Thymus (tissue), 14 donors: ENCODE measurements at places on chromosomes 3 and 15.

GRCh38 chr3:20648294-20648693, 462.3 kb upstream of the SGO1 start:
- no peak for DNase-seq

GRCh38 chr3:111616417-111617105, 21.4 kb upstream of the ZBED2 start:
- DNase-seq: no peak

GRCh38 chr15:47794252-47794914, 77.1 kb downstream of the SEMA6D start:
- no peak for DNase-seq

DNA sequence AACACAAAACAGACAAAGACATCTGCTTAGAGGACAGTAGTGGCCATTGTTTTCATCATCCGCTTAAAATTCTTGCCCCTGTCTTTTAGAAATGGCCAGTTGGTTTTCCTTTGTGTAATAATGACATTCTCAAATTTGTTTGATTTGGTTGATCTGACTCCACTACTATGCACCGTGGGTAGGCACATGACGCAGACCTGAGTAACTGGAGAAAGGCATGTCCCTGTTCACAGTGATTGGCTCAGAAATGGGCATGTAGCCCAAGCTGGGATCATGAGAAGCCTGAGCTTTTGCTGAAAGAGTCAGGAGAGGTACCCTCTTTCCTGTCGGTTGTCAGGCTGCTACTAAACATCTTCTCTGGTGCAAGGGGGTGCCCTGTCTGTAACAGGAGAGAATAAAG, 36.6 kb upstream of the MAGI1 start:
- DNase-seq: no peak

DNA sequence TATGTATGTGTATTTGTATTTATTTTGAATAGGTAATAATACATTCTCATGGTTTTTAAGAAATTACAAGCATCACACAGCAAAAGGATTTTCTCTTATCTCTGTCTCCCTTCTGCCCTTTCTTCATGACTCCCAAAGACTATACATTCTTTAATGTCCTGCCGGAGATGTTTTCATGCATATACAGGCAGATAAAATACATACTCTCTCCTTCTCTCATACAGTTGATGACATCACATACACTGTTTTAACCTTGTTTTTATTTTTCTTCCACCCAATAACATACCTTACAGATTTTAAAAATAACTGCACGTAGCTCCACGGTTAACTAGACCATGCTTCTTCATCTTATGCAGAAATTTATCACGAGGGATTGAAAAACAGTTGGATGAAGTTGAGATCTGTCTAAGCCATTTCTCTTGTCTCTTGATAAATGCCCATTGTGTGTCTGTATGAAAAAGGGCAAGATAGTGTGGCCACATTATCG, 249.8 kb downstream of the EDEM1 start:
- no peak for DNase-seq

GRCh38 chr3:188749830-188750229, 421.9 kb upstream of the TPRG1 start:
- DNase-seq: no peak

- no peak for DNase-seq
These were observed 110.5 kb downstream of the SAMMSON start for GRCh38 chr3:70110066-70110465.

- DNase-seq: no peak
These were observed 5.6 kb upstream of the MFGE8 start for GRCh38 chr15:88918738-88919137.

DNA sequence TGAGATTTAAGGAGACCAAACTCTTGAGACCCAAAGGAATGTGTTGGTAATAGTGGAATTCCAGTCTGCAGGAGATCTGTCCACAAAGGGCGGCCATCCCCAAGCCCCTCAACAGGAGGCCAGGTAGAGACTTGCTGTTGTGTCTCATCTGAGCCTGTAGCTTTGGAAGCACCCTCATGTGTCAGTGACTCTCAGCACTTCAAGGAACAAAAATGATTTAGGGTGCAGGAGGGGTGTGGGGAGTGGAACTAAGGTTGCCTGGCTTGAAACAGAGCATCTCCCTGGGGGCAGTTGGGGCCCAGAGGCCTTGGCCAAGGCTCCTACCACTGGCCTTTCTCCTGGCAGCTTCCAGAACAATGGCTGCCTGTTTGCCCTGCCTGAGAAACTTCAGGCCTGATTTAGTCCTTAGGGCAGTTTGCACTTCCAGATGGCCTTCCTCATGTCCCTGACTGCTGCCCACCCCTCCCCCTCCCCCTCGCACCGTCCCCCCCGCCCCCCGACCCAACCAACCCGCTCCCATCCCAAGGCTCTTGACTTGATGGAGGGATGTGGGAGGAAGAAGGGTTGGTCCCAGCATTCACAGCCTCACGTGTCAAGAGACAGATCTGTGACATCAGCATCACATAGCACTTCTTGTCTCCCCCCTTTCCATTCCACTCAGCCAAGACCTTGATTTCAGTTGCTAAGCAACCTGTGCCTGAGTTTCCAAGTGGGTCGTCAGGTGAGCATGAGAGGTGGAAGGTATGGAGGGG, 77.1 kb downstream of the CORO2B start:
- no peak for DNase-seq

GRCh38 chr15:81469154-81469553, 95.1 kb upstream of the TMC3 start:
- no peak for DNase-seq

GRCh38 chr15:91609231-91609630, 244.3 kb upstream of the SLCO3A1 start:
- no peak for DNase-seq

DNA sequence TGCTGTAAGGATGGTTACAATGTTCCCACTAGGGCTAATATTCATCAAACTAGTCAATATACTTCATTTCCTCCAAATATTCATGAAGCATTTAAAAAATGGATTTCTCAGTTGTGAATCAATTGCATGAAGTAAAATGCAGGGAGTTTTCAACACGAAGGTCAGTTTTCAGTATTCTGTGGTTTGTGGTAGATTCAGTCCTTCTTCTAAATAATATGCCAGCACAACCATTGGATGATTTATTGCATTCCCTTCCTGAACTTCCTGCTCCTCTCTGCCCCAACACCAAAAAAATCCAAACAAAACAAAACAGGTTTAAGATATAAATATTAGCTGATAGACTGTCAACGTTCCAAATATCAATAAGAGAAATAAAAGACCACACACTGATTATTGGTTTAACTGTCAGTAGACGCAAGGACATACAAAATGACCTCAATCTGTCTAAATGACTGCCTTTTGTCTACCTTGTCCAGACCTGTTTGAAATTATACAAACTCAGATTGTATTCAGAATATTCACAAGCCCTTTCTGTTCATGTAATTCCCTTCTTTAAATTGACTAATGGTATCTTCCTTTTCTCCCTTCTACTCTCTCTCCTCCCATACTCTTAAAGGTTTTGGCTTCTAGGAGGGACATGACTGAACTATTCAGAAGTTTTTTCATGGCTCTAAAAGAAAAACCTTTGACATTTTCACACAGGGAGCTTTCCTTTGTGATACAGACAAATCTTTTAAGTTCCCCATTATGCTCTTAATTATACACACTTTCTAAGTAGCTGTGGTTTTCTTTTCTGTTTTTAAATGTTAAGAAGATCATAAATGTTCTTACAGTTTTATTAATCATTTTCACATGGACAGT, 92.6 kb upstream of the STT3B start:
- no peak for DNase-seq

GRCh38 chr3:172648747-172649146, 62.1 kb downstream of the NCEH1 start:
- no peak for DNase-seq

DNA sequence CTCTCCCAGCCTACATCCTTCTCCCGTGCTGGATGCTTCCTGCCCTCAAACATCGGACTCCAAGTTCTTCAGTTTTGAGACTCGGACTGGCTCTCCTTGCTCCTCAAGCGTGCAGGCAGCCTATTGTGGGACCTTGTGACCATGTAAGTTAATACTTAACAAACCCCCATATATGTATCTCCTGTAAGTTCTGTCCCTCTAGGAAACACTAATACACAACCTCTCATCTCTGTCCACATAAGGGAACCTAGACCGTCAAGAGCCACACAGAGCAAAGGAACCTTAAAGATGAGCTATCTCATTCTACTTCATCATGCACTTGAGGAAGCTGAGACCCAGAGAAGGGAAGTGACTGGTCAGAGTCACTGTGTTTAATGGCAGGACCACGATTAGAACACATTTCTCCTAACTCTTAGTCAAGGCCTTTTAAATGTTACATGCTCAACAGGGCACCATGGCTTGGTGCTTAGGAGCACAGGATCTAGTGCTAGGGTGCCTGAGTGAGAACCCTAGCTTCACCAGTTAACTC, 50.3 kb downstream of the NPTN start:
- no peak for DNase-seq

DNA sequence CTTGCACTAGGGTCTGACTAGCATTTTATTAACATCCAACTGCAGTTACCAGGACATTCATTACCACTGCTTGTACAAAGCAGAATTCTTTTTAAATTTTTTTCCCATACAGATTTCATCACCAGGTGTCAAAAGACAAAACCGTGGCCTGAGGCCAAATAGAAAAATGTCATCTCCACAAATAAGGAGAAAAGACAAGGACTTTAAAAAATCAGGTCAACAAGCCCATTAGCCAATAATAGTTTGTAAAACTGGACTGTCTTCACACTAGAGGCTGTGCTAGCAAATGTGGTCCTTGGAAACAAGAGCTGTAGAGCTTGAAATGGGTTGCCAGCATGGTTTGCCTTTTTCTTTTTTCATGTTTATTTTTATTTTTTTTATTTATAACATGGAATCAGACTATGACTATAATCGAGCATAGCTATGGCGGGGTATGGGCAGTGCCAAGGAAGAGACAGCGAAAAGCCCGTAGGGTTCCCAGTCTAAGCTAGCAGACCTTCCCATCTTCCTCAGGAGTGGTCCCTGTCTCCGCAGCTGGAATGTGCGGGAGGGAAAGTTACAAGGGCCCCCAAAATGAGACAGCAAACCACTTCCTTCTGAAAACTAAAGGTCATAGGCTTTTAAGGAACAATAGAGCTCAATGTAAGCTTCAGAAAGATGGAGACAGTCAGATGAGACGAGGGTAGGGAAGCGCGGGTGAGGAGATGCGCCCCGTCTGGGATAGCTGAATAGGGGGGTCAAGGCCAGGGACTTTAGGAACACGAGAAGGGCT, 1.5 kb downstream of the PTPN9 start:
- no peak for DNase-seq

GRCh38 chr15:77784361-77785292, 151.9 kb upstream of the LINGO1 start:
- DNase-seq: no peak

DNA sequence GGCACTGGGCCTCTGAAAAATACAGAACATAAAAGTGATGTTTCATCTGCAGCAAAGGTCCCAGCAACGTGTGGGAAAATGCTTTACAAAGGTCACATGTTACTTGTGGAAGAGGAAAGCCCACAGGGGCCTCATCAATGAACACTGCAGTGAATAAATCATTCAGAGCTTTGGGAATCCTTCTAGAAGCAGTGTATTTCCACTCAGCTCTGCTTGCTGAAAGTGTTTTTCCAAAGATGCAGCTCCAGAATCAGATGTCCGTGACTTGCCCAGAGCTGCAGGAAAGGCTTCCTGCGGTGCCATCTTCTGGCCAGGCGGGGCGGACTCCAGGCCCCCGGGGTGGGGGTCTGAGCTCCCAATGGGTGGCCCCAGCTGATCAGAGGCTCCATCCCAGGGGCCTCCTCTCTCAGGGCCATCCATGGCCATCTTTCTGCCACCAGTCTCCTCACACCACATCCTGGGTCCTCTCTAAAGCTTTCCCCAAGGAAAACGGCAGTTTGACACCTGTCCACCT, 81.5 kb downstream of the C3orf70 start:
- DNase-seq: no peak

DNA sequence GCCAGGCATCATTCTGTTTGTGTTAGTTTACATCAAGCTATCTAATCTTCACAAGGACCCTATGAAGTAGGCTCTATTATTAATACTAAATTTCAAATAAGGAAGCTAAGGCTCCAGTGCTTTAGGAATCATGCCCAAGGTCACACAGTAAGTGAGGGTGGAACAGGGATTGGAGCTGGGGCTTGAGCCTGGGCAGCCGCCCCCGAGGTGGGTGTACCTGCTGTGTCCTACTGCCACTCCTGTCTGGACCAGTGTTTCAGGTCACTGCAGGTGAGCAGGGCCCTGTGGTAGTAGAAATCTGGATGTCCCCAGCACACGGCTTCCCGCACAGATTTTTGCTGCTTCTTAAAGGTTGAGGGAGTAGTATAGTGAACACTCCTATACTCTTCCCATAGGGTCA, 6.5 kb downstream of the KLF13 start:
- no peak for DNase-seq

- no peak for DNase-seq
These were observed 57.1 kb downstream of the FEM1B start for GRCh38 chr15:68334661-68335124.

GRCh38 chr3:188264226-188265207, 110.6 kb downstream of the LPP start:
- DNase-seq: no peak

- DNase-seq: peak; percentile 69
These were observed at the start of gene NEO1 for GRCh38 chr15:73051807-73052652. Gene NEO1, plus strand, starts transcription at chr15:73052463. Its CDS starts 213 bp downstream, at chr15:73052676.

- DNase-seq: no peak
These were observed 775.2 kb upstream of the GOLIM4 start for GRCh38 chr3:168870892-168871291.

DNA sequence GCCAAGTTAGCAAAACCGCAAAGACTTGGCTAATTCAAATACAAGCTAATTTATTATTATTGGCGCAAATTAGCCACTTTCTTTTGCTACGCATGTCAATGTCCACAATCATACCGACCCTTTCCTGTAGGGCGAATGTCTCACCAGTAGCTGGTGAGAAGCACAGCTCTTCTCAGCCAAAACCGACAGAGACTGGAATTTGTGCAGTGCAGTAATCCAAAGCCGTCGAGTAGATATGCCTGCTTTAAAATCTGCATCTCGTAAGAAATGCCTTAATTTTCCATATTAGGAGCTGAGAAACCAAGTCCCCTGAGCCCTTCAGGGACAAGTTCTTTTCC, 614 bp upstream of the MINDY2 start:
- no peak for DNase-seq

- no peak for DNase-seq
These were observed 4.8 kb upstream of the BCL6 start for GRCh38 chr3:187750006-187750512.

DNA sequence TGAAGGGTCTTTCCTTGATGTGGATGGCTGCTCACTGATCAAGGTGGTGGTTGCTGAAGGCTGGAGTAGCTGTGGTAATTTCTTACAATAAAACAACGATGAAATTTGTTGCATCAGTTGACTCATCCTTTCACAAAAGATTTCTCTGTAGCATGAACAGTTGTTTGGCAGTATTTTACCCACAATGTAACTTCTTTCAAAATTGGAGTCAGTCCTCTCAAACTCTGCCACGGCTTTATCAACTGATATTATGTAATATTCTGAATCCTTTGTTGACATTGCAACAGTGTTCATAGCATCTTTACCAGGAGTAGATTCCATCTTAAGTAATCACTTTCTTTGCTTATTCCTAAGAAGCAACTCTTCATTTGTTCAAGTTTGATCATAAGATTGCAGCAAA, 252.6 kb downstream of the UBE2E2 start:
- DNase-seq: no peak

- DNase-seq: no peak
These were observed 180.7 kb downstream of the KLHL25 start for GRCh38 chr15:85614059-85614458.

- DNase-seq: no peak
These were observed 68.0 kb downstream of the EEFSEC start for GRCh38 chr3:128221328-128221727.
